ENCODE measurements at places on chromosomes 4 and X.

- no peak for DNase-seq
Measured at GRCh38 chr4:105836537-105836936, 58.7 kb upstream of the NPNT start.

- no peak for DNase-seq
Measured at GRCh38 chrX:69107747-69108401, 57.4 kb downstream of the PJA1 start.

DNA sequence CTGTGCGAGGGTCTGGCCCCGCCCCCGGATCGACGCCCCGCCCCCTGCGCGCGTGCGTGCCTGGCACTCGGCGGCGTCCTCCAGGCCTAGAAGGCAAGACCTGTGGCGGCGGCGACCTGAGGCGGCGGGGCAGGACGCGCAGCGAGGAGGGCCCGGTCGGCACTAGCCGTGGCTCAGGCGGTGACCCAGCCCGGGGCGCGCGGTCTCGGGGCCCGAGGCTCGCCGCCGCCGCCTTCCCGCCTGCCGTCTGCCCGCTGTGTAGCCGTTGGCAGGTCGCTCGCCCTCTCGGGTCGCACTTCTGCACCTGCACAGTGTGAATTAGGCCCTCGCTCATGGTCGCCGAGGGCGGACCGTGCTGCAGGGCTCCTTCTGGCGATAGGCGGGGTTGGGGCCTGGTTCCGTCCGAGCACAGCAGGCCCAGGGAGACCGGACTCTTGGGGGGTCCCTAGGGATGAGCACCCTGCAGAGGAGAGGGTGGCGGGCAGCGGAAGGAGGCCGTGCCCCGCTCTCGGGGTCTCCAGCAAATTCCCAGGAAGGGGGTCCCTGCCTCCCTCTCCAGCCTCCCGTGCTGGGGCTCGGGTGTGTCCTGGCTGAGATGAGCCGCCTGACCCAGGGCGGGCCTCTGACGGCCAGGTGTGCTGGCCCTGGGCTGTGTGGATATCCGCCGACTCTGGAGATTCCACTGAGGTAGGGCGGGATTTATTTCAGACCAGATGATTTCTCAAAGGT, 557 bp upstream of the FAM53A start:
- peak; percentile 88 for DNase-seq

GRCh38 chr4:145954924-145955339, 16.3 kb upstream of the ZNF827 start:
- DNase-seq: no peak

DNA sequence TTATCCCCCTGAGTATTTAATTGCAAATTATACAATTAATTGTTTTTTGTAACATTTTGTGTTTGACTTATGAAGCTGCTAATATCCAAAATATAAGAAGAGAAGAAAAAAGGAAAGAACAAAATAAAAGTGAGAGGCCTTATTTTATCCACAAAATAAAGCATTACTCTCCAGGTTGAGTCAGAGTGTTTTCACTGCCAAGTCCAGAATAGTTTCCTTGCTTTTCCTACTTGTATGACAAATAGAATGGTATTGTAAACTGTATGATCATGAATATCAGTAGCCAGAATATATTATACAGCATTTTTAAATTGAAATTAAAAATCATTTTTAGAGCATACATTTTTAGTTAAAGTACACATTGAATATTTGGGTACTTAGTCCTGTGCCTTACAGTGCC, 237.8 kb downstream of the NDST4 start:
- DNase-seq: no peak

- DNase-seq: no peak
Measured at GRCh38 chr4:115609631-115610030, 496.2 kb upstream of the NDST4 start.

GRCh38 chrX:17814557-17814956, 46.5 kb downstream of the RAI2 start:
- DNase-seq: no peak

- no peak for DNase-seq
Measured at GRCh38 chr4:17817027-17817426, 6.2 kb downstream of the NCAPG start.

DNA sequence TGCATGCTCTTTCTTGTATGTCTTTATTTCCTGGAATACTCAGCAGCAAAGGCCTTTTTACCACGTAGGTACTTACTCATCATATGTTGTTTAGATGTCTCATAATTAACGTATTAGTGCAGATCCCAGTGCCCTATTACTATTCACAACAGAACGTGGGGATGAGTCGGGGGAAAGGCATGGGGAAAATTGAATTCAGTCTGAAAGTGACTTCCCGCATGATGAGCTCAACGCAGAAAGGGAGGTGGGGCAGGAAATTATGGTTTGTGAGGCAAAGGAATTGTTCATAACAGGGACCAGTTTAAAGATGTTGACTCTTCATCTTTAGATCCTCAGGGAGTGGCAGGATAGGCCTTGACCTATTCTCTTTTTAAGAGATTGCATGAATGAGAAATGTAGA, 2.0 kb upstream of the TMPRSS11D start:
- no peak for DNase-seq

GRCh38 chrX:40106676-40107290, 9.0 kb upstream of the BCOR start:
- no peak for DNase-seq

DNA sequence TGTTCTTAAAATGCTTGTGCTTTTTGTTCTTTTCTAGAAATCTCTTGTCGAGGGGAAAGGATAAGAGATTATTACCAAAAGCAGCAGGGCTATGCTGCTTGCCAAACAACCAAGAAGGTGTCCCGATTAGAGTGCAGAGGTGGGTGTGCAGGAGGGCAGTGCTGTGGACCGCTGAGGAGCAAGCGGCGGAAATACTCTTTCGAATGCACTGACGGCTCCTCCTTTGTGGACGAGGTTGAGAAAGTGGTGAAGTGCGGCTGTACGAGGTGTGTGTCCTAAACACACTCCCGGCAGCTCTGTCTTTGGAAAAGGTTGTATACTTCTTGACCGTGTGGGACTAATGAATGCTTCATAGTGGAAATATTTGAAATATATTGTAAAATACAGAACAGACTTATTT, 81.5 kb upstream of the PACRGL start:
- no peak for DNase-seq
